Activated T-helper 17 cell treated with anti-CD3 and anti-CD28 coated beads, Interleukin-2, amount 50 U/mL, for 72 hours (primary cell): ENCODE measurements at places on chromosomes 16 and 17.

DNA sequence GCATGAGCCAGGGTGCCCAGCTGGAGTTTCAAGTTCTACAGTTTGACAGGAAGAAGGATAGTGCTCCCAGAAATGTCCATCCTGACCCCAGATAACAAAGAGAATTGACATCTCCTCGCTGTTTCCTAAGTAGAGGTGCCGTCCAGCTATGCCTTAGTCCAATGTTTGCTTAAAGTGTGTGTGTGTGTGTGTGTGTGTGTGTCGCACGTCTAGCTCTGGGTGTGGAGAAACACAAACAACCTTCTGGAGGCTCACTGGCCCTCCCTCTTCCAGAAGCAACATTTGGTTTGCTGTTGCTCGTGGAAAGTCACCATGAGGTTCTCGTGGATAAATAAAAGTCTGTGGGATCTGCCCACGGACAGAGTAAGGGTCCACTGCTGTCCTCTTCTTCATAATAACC is 22.1 kb downstream of the EMP2 start:
- H3K27ac ChIP-seq: no peak overlapping the region
- peaks cover 31% of the 10 kb centered on the region for H3K27me3 ChIP-seq
- H3K4me1 ChIP-seq: peaks cover 2% of the 10 kb centered on the region

- no peak overlapping the region for H3K4me3 ChIP-seq
- no peak for ATAC-seq
- H3K27me3 ChIP-seq: peaks cover 9% of the 10 kb centered on the region
Measured at GRCh38 chr16:85474621-85475217, 138.4 kb upstream of the GSE1 start.

DNA sequence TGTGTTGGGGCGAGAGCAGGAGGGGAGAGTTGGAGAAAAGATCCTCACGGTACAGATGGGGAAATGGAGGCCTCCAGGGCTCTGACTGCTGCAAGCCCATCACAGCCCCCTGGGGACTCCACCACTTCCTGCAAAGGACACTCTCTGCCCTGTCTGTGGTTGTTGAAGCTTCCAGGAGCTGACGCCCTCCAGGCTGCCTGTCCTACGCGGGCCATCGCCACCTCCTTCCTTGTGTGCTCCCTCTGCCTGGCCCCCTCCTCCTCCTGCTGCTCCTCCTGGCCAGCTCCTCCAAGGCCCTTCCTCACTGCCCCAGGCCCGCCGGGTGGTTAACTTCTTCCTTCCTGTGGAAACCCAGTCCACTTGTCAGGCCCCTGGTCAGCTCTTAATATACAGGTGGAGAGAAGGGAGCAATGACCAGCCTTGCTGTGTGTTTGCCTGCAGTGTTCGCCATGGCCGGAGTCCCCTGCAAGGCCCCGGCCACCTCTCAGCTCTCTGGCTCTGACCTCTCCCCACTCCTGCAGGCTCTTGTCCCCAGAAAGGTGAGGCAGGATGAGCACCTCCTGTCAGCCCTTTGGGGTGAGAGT is 18.4 kb upstream of the STAC2 start:
- H3K4me1 ChIP-seq: peaks cover 13% of the 10 kb centered on the region
- H3K36me3 ChIP-seq: no peaks in the 10 kb centered on the region
- H3K27ac ChIP-seq: no peak overlapping the region

- H3K27ac ChIP-seq: no peak overlapping the region
- ATAC-seq: no peak
- H3K27me3 ChIP-seq: peaks cover 29% of the 10 kb centered on the region
- H3K4me3 ChIP-seq: no peak overlapping the region
Measured at GRCh38 chr17:47878203-47879027, 17.6 kb upstream of the SP2 start.

- H3K4me3 ChIP-seq: no peak overlapping the region
- no peaks in the 10 kb centered on the region for H3K27me3 ChIP-seq
- H3K4me1 ChIP-seq: no peaks in the 10 kb centered on the region
- H3K36me3 ChIP-seq: no peaks in the 10 kb centered on the region
- ATAC-seq: no peak
Measured at GRCh38 chr17:55154101-55154500, 110.7 kb upstream of the HLF start.

DNA sequence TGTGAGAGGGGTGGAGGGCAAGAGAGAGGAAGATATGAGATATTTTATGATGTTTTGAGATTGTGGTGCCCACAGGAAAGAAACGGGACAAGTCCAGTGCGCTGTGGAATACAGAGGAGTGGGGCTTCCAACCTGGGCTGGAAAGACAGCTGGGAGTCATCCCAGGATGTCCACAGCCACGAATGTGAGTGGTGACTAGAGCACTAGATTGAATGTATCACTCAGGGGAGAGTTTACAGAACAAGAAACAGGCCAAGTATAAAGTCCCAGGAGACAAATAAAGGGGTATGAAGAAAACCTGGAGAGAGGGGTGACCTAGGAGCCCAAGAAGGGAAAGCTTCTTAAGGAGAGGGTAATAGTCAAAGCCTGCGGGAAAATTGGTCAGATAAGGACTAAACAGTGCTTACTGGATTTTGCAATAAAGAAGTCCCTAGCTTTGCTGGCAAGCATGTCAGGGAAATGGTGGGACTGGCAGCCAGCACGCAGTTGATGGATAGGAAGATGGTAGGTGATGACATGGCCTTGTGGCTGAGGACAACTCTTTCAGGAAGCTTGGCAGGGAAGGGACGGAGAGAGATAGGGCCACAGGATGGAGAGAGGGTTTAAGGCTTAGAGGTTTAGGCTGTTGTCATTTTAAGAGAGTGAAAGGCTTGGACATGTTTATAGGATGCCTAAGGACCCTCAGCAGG is 114.5 kb downstream of the AXIN2 start:
- ATAC-seq: no peak
- no peaks in the 10 kb centered on the region for H3K36me3 ChIP-seq
- no peak overlapping the region for H3K4me3 ChIP-seq
- H3K27ac ChIP-seq: peak overlapping the region; percentile 21

DNA sequence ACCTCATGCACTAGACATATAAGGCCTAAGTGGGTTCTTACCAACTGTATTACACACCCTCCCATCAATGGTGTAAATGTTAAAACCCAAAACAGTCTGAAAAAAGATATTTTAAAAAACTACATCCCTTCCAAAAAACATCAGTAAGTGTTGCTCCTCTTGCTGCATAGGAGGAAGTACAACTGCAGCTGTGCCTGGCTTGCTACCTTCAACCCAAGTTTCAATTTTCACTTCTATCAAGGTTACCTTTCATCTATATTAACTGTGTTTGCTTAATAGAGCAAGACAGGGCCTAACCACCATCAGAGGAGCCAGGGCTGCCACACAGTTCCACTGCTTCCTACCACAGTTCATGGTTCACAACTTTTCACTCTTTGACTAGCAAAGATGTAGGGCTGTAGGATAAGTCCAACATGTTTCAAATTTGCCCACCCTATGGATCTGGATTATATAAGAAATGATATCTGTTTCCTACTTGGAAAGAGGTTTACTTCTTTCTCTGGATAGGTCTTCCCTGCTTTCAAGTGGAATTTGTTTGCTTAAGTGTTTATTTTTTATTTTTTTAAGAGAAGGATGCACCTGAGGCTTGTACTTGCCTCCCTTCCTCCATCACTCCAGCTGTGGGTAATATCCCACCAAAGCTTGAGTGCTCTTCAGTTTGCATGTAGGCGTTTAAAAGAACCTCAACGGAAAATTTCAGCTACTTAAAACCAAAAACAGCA is 56.7 kb downstream of the GRB7 start:
- peak overlapping the region; percentile 76 for H3K4me3 ChIP-seq
- peaks cover 59% of the 10 kb centered on the region for H3K4me1 ChIP-seq
- no peak for ATAC-seq
- H3K27me3 ChIP-seq: no peaks in the 10 kb centered on the region

GRCh38 chr17:44919885-44920564 is 4.7 kb upstream of the GFAP start:
- no peak overlapping the region for H3K27ac ChIP-seq
- peak; percentile 96 for ATAC-seq
- H3K4me1 ChIP-seq: no peaks in the 10 kb centered on the region
- no peaks in the 10 kb centered on the region for H3K36me3 ChIP-seq
- peaks cover 7% of the 10 kb centered on the region for H3K27me3 ChIP-seq
- no peak overlapping the region for H3K4me3 ChIP-seq

DNA sequence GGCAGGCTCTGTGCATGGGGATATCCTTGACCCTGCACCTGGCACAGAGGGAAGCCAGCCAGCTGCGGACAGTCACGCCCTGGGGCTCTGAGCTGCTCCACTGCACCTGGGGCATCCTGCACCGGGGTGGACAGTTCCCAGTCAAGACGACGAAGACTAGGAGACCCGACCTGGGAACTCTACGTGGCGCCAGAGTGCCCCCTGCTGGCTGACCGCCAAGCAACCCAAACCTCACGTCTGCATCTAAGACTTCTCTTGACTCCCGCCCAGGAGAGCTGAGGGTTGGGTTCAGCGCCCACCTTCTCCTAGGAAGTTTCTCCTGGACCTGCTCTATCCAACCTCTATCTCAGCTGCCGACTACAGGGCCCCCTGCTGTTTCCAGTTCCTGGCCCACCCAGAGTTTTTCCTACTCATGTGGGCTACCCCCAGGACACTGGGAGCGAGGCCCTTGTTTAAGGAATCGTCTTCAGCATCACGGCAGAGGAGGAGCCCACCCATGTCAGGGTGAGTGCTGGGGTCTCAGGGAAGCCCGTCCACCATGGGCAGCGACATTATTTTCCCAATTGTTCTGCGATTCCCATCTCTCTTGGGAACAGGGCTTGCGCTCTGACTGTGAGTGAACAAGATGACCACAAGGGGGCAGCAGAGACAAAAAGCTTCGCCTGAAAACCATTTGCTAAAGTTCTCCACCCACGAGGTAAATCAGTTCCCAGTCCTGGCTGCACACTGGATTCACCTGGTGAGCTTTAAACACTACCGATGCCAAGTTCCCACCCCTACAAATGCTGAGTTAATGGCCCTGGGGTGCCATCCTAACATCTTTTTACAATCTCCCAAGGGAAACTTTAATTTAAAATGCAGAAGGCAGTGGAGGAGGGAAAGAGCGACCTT is 29.3 kb downstream of the TLE7 start:
- H3K4me1 ChIP-seq: no peaks in the 10 kb centered on the region
- H3K36me3 ChIP-seq: no peaks in the 10 kb centered on the region
- H3K27me3 ChIP-seq: peaks cover 31% of the 10 kb centered on the region
- no peak overlapping the region for H3K27ac ChIP-seq
- ATAC-seq: peak; percentile 82

DNA sequence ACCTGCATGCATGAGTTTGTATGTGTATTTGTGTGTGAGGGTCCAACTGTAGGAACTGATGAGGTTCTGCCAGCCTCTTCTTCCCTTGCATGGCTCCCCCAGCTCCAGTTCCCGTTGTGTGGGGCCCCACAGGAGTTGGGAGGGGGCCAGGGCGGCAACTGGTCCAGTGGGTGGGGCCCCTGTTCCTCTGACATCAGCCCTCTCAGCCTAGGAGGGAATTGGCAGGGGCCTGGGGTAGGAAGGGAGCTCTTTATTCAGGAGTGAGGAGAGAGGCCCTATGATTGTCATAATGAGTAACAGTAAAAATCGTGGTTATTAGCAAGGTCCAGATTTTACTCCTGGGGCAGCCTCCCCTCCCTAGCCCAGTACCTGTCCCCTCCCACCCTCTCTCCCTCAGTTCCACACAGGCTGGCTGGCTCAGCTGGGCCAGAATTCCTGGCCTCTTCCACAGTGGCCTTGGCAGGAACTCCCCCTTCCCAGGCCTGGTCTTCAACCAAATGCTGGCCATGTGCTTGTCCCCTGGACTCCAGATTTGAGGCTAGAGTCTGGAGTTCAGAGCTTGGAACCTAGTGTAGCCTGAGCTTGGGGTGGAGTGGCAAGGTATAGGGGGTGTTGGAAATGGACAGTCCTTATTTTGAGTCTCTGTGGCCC is 18.9 kb downstream of the RARA start:
- no peaks in the 10 kb centered on the region for H3K27me3 ChIP-seq
- peaks cover 59% of the 10 kb centered on the region for H3K4me1 ChIP-seq
- peak overlapping the region; percentile 100 for H3K27ac ChIP-seq
- ATAC-seq: no peak
- H3K36me3 ChIP-seq: peaks cover 64% of the 10 kb centered on the region
